ENCODE measurements at places on chromosomes 1 and 21. TPM values are rescaled to one million over a fixed set of nuclear protein-coding genes. Genes with fewer than 3 reads are reported as not detected.

The EPB41 gene
- 64.3 TPM for total RNA-seq

The TMEM183A gene
- 82.3 TPM for total RNA-seq

The SLC35F3 gene
- 0.13 TPM for total RNA-seq

The TCHH gene
- not detected for total RNA-seq

The CSF3R gene
- not detected for total RNA-seq

The RGS13 gene
- not detected for total RNA-seq
